ENCODE measurements at places on chromosomes 6 and 20.
A peak's percentile ranks its signal among the peaks of the same experiment; 100 is the strongest.

GRCh38 chr20:37943501-37944455, 40.9 kb downstream of the VSTM2L start:
- peak; percentile 42 for DNase-seq

DNA sequence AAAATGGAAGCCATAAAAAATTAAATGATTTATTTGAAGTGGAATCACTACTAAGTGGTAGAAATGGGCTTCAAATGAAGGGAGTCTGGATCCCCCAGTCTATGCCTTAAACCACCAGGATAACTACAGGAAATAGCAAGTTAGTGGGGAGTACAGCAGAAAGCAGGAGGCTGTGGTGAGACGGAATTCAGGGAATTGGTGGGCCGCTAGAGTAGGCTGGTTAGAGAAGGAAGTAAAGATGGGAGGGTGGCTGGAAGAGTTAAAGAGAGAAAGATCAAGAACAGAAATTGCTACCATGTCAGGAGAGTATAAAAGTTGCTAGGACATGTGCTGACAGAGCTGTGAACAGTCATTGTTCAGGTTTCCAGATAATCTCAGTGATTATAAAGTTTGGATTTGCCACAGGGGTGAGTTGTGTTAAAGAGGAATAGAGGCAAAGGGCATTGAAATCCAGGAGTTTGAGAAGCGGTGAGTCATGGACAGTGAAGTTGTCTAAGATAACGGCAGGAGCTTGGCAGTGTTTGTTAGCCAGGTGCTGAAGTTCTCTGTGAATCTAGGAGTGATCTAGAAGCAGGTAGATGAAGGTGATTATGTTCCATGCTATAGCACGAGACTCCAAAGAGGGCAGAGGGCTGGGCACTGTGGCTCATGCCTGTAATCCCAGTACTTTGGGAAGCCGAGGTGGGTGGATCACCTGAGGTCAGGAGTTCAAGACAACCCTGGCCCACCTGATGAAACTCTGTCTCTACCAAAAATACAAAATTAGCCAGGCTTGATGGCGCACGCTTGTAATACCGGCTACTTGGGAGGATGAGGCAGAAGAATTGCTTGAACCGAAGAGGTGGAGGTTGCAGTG, 13.7 kb upstream of the HINT3 start:
- no peak for DNase-seq

- peak; percentile 4 for DNase-seq
Observed at GRCh38 chr6:16168121-16168520, 39.2 kb downstream of the MYLIP start.

GRCh38 chr20:58659841-58660240, 8.8 kb downstream of the STX16 start:
- no peak for DNase-seq

DNA sequence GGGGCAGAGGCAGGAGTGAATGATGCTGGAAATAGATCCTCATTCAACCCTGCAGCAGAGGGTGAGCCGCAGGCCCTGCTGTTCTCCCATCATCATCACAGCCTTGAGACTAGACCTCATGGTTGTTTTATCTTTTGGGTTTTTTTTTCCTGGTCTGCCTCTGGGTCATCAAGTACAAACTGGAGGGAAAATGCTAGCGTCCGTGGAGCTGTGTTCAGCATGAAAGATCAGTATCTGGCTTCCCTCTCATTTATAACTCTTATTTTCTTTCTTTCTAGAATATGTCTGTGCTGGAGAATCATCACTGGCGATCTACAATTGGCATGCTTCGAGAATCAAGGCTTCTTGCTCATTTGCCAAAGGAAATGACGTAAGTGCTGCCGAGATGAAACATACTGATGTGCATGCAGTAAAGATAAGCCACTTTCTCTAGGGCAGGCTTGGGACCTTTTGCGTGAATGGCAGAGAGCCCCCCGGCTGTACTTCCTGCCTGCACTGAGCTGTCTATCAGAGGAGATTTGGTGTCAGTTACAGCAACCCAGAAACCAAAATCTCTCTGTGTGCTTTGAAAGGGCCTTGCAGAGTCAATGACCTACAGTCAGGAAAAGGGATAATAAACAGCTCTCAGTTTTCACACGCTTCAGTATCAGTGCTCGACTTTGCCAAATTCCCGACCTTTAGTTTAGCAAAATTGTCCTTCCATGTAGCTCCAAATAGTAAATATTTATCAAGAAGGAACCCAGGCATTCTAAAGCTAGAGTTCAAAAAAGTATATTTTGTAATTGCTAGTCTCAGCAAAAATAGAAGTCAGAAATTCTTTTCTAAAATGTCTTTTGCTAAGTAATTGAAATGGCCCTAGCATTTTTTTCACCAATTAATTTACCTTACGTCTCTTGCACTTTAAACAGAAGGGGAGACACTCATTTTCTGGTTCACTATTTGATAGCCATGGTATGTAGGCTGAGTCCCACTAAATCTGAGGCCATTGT, 76.3 kb downstream of the MTFR2 start:
- no peak for DNase-seq

DNA sequence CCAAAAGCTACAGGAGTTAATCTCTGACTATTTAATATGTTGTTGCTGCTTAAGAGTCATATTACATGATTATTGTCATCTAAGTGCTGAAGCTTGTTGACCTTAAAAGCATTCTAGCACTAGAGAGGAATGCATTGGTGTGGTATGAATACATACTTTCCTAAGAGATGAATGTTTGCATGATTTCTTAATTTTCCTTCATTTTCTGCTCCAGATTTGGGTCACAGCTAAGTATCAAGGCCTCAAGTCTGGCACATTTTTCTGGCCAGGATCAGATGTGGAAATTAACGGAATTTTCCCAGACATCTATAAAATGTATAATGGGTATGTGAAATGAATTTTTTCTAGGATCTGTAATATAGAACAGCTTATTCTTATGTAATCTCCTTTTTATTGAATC, 53.6 kb downstream of the ENPP1 start:
- no peak for DNase-seq

DNA sequence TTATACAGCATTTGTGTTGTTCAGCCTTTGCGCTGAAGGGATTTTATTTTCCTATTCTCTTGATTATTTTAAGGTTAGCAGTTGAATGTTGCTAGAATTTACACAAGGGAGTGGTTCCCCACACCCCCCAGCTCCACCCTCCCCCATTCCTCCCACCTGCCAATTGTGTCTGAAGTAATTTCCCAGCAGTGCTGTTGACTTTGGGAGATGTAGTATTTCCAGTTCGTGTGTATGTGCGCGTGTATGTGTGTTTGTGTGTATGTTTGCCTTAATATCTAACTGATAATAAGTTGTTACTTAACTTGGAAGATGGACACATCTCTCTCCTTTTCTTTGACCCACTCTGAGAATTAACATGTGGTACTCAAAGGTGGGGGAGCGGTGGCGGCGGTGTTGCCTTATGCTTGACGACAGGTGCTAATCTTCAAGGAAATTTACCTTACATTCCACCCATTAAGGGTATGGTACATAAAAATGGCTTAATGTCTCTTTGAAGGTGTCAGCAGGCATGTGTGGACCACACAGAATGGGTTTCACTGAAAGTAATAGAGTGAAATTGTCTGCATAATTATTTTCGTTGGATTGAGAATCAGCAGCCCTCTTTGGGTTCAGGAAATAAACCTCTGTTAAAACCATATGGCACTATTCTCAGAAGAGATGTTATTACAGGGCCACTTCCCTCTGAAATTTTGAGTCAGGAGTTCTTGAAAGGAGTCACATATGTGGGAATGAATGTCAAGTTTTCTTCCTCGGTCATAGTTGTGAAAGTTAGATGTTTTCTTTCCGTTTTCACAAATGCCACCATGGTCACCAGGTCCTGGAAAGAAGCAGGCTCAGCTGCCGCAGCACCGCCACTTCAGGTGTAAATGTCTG, 95.6 kb upstream of the SUPT3H start:
- DNase-seq: no peak

DNA sequence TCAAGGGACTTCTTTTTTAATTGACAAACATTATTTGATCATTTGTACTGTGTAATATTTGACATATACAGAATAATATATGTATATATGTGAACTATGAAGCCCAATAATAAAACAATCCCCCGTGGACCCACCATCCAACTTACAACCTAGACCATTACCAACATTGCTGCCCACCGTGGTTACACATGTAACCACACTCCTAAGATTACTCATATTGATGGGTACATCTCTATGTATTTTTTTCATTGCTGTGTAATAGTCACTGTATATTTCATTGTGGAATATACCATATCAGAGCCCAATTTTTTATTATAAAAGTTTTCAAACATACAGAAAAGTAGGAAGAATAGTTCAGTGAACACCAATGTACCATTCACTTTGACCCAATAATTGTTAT, 94.3 kb downstream of the RTN4IP1 start:
- no peak for DNase-seq

DNA sequence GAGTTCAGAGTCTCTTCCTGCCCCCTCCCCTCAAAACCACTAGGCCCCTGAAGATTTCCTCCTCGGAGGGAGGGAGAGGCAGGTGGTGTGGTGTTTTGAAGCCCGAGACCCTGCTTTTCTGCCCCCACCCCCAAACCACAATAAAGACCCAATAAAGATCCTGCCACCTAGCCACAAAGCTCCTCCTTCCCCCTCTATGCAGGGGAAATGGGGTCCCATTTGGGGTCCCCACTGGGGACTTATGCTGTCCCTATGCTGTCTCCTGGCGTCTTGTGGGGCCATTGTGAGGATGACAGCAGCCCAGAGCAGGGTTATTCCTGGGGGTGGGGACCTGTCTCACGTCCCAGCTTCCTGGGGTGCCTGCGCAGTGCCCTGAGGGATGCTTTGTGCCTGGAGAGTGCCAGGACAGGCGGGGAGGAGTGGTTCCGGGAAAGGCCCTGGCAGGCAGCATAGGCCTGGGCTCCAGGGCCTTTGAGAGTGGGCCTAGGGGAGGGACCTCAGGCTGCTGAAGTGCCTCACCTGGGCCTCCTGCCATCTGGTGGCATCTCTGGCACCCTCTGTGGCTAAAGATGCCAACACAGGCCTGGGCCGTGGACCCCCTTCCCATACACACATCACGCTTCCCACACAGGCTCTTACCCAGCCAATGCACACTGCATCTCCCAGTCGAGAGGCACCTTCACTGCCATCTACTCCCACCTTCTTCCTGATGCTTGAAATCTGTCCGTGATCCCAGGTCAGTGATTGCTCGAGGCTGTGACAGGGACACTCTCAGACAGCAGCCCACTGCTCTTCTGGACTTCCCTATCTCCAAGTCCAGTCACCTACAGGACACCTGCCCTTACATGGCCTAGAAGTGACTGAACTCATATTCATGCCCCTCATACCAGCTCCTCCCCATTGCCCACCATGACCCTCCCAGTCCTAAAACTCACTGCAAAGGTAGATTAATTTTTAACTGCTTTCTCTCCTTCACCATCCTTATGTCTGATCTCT, 7.9 kb upstream of the ARMC12 start:
- DNase-seq: no peak

DNA sequence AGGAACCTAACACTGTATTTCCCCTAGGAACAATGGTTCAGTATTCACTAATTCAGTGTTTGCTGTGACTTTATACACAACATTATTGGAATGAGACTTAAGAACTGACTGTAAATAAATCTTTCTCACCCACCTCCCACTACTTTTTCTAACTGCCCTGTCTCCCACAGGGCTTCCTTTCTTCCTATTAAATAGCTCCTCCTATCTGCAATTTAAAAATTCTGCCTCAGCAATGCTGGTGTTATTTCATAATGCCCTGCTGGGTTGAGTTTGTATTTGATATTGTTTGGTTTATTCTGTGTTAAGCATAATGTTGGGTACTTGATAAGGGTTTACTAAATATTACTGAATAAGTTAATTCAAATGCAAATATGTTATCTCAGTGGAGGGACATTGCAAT, 573.1 kb upstream of the RNF217 start:
- DNase-seq: no peak

GRCh38 chr6:12331474-12331873, 41.3 kb downstream of the EDN1 start:
- peak; percentile 80 for DNase-seq

- DNase-seq: no peak
Observed at GRCh38 chr20:44334306-44334705, 2.5 kb upstream of the R3HDML start.

All from SJSA1 (cell line).